ENCODE measurements at places on chromosomes 1 and 21.

- no peak for DNase-seq
These were observed 36.7 kb upstream of the MAGI3 start for GRCh38 chr1:113353580-113353979.

DNA sequence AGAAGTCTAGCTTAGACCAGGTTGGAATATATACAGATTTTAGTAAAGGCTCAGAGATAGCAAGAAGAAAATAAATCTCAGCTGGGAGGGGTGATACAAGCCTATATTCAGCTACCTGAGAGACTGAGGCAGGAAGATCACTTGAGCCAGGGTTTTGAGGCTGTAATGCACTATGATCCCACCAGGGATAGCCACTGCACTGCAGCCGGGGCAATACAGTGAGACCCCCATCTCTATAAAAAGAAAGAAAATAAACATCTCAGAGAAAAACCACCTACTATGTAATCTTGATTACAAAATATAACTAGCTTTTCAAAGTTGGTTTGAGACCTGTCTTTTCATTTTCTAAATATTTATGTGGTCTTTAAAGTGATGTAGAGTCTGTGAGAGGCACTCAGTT is 47.7 kb downstream of the IL23R start:
- DNase-seq = no peak

DNA sequence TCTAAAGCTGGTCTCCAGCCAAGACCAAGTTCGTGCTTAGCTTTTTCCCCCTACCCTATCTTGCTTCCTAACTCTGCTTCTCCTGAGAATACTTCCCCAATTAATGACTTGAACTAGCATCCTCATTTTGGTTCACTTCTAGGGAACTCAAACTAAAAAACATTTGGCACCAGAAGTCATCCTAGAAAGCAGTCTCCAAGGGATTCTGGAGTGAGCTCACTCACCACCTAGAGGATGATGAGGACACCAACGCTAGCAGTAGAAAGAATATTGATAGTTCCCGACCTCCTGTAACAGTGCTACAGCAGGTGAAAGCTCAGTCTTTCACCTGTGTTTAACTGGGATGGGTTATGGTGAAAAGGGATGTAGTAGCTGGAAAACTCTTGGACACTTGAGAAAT is 4.7 kb upstream of the PSMB2 start:
- DNase-seq = no peak

GRCh38 chr1:201708085-201708512 is 120.9 kb upstream of the IPO9 start:
- no peak for DNase-seq

- DNase-seq = no peak
These were observed 4.7 kb downstream of the C1orf210 start for GRCh38 chr1:43280692-43281091.

DNA sequence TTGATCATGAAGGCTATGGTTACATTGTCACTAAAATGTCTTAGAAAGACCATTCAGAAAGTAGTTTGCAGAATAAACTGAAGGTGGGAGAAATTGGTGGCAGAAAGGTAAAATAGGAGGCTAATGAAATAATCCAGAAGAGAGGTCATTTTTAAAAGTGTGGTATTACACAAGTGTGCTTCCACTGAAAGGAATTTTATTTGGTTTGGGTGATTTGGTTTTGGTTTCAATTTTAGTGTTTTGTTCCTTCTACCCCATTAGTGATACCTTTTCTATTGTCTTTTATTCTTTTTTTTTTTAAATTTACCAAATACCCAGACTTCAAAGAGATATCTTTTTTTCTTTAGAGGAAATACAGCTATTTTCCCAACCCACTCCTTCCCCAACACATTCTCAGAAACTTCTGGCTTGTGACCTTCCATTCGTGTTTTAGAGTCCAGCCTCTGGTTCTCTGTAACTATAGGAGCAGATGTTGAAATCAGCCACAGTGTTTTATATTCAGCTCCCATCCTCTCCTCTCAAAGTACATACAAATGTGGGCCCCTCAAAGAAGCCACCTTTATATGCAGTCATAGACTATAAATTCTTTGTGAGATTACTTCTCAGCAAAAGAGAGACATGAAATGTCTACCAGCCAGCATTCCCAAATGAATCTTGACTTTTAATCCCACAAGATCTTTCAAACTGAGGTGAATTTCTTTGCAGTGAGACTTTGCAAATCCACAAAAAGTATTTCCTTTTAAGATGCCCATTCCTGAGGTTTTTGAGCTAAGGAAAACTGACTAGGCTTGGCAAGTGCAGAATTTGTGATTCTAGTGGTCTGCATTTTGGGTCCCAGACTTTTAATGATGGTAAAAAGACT is 42.0 kb upstream of the PALMD start:
- no peak for DNase-seq

- no peak for DNase-seq
These were observed 60.8 kb downstream of the NGF start for GRCh38 chr1:115277276-115277675.

GRCh38 chr1:208085655-208086515 is 158.3 kb downstream of the PLXNA2 start:
- no peak for DNase-seq

DNA sequence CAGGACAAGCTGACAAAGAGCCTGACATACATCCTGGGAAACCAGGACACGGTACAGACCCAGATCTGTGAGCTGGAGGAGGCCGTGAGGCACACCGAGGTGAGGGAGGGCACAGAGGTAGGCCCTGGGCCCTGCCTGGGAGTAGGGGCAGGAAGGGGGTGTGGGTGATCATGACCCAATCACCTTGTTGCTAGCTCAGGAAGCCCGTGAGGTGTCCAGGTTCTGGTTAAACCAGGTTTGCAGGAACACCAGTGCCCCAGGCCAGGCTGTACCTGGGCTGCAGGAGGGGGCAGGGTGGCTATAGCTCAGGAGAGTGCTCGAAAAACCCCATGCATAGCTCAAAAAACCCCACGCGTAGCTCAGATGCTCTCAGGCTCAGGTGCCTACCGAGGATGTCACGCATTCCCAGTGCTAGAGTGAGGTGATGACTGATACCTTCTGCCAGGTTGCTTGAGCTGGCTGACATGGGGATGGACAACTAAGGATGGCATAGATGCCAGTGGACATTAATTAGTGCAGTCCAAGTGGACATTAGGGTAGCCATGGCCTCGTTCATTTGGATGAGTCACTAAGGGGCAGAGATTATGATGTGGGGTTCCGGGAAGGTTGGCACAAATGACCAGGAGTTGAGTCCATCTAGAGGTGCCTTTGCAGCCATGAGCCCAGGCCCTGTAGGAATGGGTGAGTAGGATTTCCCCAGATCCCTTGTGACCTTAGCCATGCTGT is 3.7 kb downstream of the TRIM46 start:
- no peak for DNase-seq

GRCh38 chr1:208637181-208637580 is 393.0 kb upstream of the PLXNA2 start:
- no peak for DNase-seq

DNA sequence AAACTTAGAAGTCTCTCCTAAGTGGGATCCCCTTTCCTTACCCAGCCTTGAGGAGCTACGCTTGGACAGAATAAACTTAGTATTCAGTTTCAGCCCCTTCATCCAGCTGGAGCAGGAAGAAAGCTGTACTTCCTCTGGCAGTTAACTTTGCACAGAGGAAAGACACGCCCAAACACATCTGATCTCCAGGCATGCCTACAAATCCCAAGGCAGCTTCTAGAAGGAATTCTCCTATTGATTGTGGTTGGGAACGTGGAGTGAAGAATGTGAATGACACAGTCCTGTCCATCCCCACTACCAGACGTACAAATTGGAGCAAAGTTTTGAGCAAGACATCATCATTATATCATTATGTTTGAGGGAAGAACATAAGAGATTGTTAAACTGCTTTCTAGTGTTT is 6.6 kb upstream of the AK4 start:
- DNase-seq = no peak

- DNase-seq = peak; percentile 57
These were observed 3.2 kb upstream of the NPL start for GRCh38 chr1:182786223-182786994.

GRCh38 chr21:24050231-24050630 is 1557.0 kb downstream of the MRPL39 start:
- DNase-seq = no peak

- DNase-seq = no peak
These were observed 80.4 kb upstream of the C1orf87 start for GRCh38 chr1:60153961-60154360.

- no peak for DNase-seq
These were observed 322.6 kb downstream of the HHIPL2 start for GRCh38 chr1:222225316-222225691.

DNA sequence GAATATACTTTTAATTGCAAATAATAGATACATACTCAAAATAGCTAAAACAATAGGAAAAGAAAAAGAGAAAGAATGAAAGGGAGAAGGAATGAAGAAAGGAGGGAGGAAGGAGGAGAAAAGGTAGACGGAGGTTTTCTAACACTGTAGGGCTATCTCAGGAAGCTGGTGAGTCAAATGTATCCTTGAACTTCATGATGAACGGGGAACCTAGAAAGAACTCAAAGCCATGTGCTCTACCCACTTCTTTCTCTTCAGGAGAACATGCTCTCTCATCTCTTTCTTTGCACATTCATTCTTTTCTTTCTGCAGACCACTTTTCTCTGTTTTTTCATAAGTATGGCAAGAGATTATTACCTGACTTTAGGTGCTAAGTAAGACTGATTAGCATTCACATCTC is 37.3 kb upstream of the ZNF644 start:
- no peak for DNase-seq

- no peak for DNase-seq
These were observed 56.3 kb downstream of the MAN1C1 start for GRCh38 chr1:25672763-25673409.

- DNase-seq = no peak
These were observed 86.8 kb downstream of the LRRC8C start for GRCh38 chr1:89719502-89720306.

GRCh38 chr1:1598720-1599029 is 1.3 kb downstream of the FNDC10 start:
- DNase-seq = no peak

DNA sequence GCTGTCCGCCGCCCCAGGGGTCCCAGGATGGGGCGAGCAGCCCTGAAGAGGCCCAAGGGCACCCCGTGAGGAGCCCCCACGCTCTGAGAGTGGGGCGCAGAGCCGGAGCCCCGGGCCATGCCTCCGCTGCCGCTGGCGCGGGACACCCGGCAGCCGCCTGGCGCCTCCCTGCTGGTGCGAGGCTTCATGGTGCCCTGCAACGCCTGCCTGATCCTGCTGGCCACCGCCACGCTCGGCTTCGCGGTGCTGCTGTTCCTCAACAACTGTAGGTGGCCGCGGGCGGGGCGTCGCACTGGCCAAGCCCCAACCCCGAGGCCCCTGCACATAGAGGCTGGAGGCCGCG is 14.5 kb downstream of the AGRN start:
- no peak for DNase-seq

GRCh38 chr1:25109531-25109951 is 122.8 kb downstream of the SYF2 start:
- DNase-seq = no peak

DNA sequence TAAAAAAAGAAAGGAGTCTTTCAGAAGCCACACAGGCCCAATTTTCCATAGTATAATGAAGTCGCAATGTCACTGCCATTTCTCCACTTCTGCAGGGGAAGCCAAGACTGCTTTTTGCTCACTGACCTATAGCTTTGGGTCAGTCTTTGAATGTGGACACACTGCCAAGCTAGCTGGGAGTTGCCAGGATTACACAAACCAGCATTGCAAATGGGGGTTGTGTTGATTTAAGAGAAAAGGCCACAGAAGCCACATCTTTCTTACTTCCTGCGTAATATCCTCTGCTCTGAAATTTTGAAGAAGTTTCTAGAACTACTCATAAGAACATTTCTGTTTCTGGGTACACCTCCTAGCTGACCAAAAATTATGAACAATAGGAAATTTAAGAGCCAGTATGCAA is 45.8 kb upstream of the SAMSN1 start:
- no peak for DNase-seq

DNA sequence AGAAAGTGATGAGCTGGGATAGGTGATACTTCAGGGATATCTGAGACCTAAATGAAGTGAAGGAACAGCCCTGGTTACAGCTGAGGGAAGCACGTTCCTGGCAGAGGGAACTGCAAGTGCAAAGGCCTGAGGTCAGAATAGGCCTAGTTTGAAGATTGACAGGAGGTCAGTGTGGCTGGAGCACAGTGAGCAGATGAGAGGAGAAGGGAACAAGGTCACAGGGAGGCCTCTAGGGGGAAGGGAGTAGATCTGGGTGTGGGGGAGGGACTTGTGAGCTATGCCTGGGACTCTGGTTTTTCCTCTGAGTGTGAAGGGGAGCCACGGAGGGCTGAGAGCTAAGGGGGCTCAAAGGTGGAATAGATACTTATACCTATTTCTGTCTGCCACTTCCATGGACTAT is 736.4 kb downstream of the MATN1 start:
- DNase-seq = no peak

Data from mesothelial cell of epicardium (in vitro differentiated cells).